ENCODE measurements at places on chromosomes 7 and 10.

DNA sequence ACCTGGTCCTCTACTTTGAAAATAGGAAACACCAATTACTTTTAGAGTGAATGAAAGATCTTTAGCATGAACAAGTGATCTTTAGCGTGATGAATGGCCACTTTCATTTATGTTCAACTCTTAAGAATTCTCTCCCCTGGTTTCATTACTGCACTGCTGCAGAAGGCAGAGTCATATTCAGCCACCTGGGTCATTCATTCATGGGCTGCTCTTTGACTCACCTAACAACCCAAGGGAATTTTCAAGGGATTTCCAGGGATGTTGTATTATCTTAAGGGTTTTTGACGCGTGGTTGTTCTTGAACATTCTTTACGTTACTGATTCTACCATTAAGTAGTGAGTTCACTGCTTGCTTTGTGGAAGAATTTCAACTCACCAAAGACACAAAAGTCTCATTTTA lies 87.3 kb upstream of the STK17A start:
- DNase-seq = peak; percentile 43

DNA sequence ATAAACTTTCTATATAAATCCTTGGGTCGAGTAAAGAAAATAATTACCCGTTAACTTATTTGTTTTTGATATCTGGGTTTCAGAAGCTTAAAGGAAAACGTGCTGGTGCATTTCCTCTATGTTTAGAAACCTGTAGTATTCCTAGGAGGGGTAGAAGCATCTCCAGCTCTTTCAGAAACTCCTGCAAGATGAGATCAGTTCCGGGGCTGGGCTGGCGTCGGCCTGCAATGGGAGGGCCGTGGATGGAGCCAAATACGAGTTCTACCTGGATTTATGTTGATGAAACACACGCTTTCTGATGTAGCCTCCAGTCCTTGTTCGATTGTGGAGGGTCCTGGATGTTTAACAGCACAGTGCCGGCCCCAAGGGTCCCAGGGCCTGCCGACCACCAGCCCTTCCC lies 35.8 kb upstream of the DIP2C start:
- no peak for DNase-seq

GRCh38 chr7:35753761-35754603 lies 46.9 kb upstream of the SEPTIN7 start:
- no peak for DNase-seq

- DNase-seq = no peak
Measured at GRCh38 chr7:111433426-111433825, 128.9 kb downstream of the IMMP2L start.

DNA sequence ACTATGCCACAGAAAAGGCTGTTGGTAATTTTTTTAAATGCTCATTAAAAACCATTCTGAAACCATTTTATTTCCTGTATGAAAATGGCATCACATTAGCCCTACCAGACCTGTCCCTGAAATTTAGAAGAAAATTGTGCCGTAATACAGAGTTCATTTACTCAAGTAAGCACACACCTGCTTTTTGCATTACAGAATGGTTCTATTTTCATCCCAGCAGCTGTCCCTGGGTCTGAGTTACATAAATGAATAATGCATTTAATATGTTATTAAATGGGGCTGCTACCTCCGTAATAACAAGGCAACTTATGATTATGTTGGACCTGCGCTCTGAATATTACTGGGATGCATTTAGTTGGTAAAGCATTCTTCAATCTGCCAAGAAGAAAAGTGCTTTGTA lies 508.9 kb downstream of the SORCS1 start:
- no peak for DNase-seq

All from kidney tubule cell (primary cell).